NCI-H1105 treated with DMSO at 0.1 percent for 48 hours (cell line): ENCODE measurements at places on chromosomes 1 and 21.

DNA sequence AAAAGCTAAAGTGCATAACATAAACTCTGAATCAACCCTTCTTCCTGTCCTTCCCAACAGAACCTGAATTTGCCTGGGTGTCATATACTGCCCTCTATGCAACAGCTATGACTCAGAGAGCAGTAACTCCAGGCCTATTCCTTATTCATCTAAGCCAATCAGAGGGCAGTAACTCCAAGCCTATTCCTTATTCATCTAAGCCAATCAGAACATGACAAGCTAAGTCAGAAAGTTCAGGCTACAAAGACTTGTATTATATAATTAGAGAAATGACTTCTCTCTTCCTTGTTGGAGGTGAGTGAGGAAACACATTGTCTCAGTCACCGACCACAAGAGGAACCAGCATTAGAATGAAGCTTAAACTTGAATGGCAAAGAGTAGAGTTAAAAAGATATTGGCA, 26.2 kb upstream of the TADA1 start:
- no peak for DNase-seq

GRCh38 chr21:26715878-26716506, 129.2 kb downstream of the ADAMTS1 start:
- peak; percentile 26 for DNase-seq

DNA sequence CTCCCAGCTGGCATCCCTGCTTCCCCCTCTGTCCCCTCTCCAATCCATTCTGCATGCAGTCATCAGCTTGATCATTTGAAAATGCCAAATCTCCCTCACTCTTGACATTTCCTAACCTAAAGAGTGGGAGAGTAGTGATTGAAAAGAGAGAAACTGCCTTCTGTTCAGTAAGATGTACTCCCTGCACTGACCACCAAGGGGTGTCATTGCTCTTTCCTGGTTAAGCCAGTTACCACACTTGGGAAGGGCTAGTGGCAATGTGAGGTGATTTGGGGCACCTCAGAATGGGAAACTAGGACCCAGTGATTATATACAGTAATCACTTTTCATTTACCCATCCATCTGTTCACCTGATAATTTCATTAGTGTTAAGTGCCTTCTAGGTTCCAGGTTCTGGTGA, 6.9 kb upstream of the TMEM269 start:
- peak; percentile 4 for DNase-seq

GRCh38 chr1:22506130-22506692, 54.6 kb downstream of the ZBTB40 start:
- DNase-seq = no peak
